ENCODE measurements at places on chromosomes 5 and 9.

DNA sequence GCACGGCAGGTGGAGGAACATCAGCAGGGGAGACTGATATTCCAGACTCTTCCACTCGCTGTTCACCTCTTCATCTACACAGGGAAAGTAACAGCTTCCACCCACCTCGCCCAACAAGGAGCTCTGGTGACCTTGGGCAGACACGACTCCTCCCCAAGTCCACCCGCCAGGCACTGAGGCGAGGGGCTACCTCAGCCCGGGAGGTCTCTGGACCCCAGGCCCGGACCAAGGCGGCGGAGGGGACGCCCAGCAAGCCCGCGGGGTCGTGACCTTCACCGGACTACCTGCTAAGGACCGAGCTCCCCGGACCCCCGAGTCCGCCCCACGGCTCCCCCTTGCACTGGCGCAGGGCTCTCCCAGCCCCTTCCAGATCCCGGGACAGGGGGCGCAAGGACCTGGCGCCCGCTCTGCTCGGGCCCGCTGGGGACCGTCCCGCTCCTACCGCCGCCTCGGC is 70.2 kb upstream of the LPCAT1 start:
- peak; percentile 8 for DNase-seq

- DNase-seq: no peak
Measured at GRCh38 chr5:22500556-22500955, 352.6 kb downstream of the CDH12 start.

DNA sequence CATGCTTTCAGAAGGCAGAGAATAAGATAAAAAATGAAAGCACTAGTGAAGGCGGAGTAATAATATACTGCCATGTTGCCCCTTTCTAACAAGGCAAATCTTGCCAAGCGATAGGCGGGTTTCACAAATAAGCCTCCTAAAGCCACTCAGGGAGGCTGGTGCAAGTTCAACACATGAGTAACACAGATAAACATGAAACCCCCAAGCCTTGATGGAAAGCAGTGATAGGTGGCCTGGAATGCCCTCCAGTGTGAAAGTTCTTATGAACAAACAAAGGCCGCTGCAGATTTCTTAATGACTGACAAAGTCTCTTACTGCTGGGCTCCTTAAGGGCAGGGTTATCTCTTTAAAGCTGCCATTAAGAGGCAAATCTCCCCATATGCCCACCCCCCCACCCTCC is 154.7 kb downstream of the ZDHHC21 start:
- DNase-seq: peak; percentile 4

GRCh38 chr9:35051069-35051967 is 21.1 kb downstream of the VCP start:
- DNase-seq: peak; percentile 60

GRCh38 chr9:113178087-113178486 is 27.3 kb downstream of the SLC31A2 start:
- no peak for DNase-seq

DNA sequence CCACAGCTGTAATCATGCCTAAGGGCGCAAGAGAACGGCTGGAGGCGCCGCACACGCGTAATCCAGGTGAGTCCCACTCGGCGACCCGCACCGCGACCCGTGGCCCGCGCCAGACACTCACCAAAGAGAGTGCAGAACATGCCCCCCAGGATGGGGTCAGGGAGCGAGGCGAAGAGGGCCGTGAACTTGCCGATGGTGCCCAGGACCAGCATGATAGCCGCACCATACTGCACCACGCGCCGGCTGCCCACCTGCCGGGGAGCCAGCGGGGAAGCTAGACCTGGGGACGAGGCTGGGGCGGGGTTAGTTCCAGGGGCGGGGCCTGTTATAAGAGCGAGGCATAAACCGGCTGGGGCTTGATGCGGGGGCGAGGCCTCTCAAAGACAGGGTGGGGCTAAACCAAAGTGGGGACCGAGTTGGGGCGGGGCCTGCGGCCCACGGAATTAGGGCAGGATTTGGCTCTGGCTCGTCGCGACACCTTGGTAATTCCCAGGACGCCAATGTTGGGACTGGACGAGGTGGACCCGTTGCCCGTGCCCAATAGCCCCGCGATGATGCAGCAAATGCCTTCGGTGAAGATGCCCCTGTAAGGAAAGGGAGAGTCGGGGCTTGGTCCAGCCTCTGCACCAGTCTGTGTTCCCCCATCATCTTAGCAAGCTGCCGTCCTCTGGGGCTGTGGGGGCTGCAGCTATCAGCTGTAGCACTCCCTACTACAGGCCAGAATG is 4.8 kb downstream of the SLC23A1 start:
- peak; percentile 20 for DNase-seq

- no peak for DNase-seq
Measured at GRCh38 chr5:6703806-6704205, 9.4 kb upstream of the TENT4A start.

DNA sequence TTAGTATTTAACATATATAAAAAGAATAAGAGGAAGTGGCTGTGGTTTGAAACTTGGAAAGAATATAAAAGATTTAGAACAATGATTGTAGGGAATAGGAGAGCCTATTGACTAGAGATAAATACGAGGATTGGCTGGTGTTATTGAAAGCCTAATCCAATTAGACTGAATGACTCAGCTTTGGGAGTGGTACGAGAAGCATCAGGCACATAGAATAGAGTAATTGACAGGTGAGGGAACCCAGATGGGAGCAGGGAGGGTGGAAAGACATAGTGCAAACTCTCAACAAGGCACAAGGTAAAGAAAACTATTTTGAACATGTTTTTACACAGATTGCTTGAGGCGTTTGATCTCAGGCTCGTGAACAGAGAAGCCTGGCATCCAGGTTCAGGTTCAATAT is 338.9 kb upstream of the KLF9 start:
- no peak for DNase-seq

- peak; percentile 33 for DNase-seq
Measured at GRCh38 chr5:16690243-16690852, 73.6 kb upstream of the RETREG1 start.

GRCh38 chr5:148633067-148633377 is 21.3 kb downstream of the HTR4 start:
- no peak for DNase-seq

DNA sequence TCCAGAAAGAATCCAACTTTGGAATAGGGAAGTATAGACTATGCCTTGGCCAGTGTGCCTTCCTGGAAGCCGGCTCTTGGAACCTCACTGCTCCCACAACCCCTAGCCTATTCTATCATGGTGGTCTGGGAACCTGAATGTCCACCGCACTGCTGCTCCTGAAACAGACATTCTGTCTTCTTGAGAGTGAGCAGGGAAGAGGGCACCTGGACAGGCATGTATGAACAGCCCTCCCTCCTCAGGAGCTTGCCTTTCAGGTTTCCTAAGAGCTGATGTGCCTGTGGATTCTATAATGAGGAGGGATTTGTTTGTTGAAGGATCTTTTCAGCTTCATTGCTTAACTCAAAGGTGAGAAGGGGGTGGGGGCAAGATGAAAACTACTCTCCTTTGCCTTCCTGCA is 55.1 kb upstream of the XPA start:
- no peak for DNase-seq

GRCh38 chr9:109971226-109971625 is 191.2 kb downstream of the PALM2AKAP2 start:
- no peak for DNase-seq

- DNase-seq: no peak
Measured at GRCh38 chr5:28903643-28904042, 1865.3 kb upstream of the CDH9 start.

DNA sequence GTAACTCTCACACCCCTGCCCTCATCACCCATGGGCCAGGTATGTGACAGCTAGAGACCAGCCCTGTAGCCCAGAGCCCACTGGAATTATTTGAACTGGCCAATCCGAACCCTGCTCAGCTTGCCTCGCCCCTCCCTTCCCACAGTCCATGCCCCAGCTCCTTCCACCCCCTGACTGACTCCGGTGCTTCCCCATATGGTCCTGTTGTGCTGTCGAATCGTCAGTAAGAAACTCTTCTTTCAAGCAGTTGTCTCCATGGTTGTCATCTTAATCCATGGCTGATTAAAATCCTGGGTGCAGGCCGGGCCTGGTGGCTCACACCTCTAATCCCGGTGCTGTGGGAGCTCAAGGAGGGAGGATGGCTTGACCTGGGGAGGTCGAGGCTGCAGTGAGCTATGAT is 118.5 kb downstream of the COL23A1 start:
- no peak for DNase-seq

GRCh38 chr5:86977190-86977589 is 290.5 kb upstream of the RASA1 start:
- no peak for DNase-seq

GRCh38 chr9:137108608-137109249 is 5.8 kb downstream of the DPP7 start:
- no peak for DNase-seq

DNA sequence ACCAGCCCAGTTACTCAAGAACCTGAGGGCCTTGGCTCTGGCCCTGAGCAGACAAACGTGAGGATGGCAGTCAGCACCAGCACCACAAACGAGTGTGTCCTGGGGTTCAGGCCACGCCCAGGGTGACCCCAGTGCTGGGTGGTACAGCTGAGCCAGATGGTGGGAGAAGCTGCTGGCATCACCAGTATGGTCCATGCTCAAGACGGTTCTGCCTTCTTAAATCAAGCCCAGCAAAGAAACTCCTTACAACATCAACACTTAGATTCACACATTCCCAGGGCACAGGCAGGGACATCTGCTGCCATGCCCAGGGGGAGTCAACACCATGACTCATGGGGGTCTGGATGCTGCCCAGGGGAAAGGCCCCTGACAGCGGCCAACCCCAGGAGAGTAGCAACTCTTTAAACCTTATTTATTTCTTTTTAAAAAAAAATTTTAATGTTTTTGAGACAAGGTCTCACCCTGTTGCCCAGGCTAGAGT is 31.3 kb downstream of the IPPK start:
- no peak for DNase-seq

GRCh38 chr5:117394506-117395157 is 820.0 kb upstream of the SEMA6A start:
- no peak for DNase-seq

GRCh38 chr9:20407013-20407412 is 215.3 kb downstream of the MLLT3 start:
- DNase-seq: peak; percentile 32

DNA sequence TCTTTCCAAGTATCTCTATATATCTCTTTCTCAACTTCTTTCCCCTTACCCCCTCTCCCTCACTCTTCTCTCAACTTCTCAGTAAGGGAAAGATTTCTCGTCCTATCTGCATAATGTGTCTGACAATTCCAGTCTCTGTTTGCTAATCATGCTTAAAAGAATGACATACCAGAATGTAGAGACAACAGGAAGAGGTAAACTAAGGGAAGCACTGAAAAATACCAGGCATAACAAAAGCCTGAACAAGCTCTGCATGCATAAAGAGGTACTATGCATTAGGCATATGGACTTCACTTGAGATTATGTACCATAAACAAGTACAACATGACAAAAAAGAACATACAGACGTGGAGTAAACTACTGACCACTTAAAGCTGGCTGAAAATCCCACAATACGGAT is 62.6 kb downstream of the SEMA5A start:
- DNase-seq: no peak

GRCh38 chr9:115914291-115914690 is 239.3 kb upstream of the PAPPA start:
- no peak for DNase-seq

GRCh38 chr9:91427873-91428272 is 4.2 kb upstream of the NFIL3 start:
- no peak for DNase-seq

GRCh38 chr5:53817183-53817582 is 256.7 kb downstream of the NDUFS4 start:
- DNase-seq: no peak

- peak; percentile 57 for DNase-seq
Measured at GRCh38 chr5:140240987-140241706, 61.8 kb downstream of the PFDN1 start.

GRCh38 chr5:76402886-76403765 is at the start of gene IQGAP2:
Gene IQGAP2 (plus strand): TSS chr5:76403285. CDS start chr5:76403546, 261 bp downstream.
- peak; percentile 93 for DNase-seq

DNA sequence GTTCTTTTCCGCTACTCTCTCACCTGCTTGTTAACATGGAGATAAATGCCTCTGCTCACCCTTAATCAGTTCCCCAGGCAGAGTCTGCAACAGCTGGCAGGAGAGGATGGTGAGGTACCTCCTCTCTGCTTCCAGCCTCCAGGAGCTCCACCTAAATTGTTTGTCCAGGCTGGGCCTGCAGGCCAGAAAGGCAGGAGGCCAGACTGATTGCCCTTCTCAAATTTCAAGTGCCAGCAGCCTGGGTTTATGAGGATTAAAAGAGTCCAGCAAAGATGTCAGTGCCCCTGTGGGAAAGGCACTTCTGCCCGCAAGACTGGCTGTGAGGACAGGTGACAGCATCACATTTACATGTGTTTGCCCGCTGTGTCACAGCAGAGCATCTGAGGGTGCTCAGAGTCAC is 19.8 kb downstream of the CORO2A start:
- no peak for DNase-seq

DNA sequence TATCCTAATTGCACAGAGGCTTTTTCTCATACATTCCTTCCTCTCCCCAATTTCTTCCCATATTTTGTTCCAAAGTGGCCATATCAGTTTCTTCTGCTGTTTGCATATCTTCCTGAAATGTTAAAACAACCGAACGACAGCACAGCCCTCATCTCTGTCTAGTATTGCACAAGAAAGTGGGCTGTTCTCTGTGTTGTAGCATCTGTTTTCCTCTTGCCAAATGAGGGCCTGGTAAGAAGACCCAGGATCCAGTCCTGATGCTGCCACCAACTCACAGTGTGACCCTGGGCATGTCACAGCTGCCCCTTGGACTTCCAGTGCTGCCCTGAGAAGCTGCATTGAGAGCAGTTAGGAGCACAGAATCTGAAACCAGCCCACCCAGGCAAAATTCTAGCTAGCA is 4.1 kb downstream of the SLC31A2 start:
- DNase-seq: no peak

- no peak for DNase-seq
Measured at GRCh38 chr5:117893211-117893610, 1095.1 kb downstream of the DTWD2 start.

GRCh38 chr9:134964271-134965055 is 46.8 kb upstream of the FCN1 start:
- no peak for DNase-seq

GRCh38 chr5:56244627-56245026 is 11.5 kb upstream of the ANKRD55 start:
- DNase-seq: peak; percentile 36

GRCh38 chr5:69493396-69494133 is 975 bp downstream of the OCLN start:
- peak; percentile 51 for DNase-seq

GRCh38 chr9:123176949-123177348 is 91.4 kb downstream of the STRBP start:
- no peak for DNase-seq

GRCh38 chr9:77707383-77708063 is 59.4 kb upstream of the GNA14 start:
- no peak for DNase-seq

GRCh38 chr5:96794757-96795156 is 13.0 kb downstream of the ERAP1 start:
- no peak for DNase-seq

GRCh38 chr5:154520861-154521453 is 42.9 kb upstream of the HAND1 start:
- DNase-seq: peak; percentile 39

Data from erythroblast (primary cell).